Kidney (tissue), 22 donors: ENCODE measurements at places on chromosomes 1 and 21.
A peak's percentile ranks its signal among the peaks of the same experiment; 100 is the strongest.

DNA sequence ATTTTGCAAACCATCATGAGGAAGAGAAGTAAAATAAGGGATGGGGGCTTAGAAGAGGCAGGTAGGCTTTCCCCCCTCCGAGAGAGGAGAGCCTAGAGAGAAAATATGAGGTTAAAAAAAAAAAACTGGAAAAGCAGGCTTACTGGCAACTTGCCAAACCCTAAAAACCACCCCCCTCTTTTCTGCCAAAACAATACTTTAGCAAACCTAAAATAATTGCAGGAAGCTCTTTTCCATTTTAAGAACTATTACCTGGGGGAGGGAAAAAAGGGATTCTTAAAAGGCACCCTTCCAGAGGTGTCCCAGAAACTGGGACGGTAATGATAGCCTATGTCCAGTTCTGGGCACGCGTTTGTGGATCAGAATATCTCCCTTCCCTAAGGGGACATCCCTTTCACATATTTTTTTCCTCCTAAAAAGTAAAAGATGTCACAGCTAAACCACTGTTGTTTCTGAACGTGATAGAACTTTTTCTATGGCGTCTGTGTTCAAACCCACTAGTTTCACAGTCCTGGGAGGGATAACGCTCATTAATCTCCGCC is 1.1 kb upstream of the NFIA start:
- H3K27ac ChIP-seq: peak overlapping the region; percentile 82
- H3K4me1 ChIP-seq: peaks cover 28% of the 10 kb centered on the region
- no peaks in the 10 kb centered on the region for H3K27me3 ChIP-seq
- H3K4me3 ChIP-seq: peak overlapping the region; percentile 75

DNA sequence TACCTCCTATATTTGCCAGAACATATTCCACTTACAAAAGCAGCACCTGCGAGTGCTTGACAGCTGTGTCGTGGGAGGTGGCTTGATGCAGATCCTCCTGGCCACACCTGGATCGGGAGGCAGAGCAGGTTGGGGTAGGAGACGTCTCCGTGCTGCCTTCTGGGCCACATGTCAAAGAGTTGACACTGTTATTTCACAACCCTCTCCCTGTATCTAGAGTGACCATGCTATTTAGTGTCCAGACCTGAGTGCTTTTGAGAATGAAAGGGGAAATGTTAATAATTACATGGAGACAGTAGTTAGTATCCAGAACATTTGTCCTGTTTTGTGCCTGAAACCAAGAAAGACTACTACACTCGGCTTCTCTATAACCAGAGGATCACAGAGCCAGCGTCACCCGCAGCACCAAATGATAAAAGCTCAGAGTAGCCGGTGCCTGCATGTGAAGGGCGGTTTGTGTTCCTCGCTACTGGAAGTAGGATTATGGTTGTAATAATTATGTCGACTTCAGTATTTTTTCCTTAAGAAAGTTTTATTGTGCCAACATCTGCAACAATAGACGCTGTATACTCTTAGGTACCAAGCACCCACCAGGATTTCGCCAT is 77.1 kb downstream of the GALNT2 start:
- no peaks in the 10 kb centered on the region for H3K27me3 ChIP-seq
- no peaks in the 10 kb centered on the region for H3K36me3 ChIP-seq
- DNase-seq: no peak
- H3K27ac ChIP-seq: no peak overlapping the region

GRCh38 chr1:172630056-172630818 is 28.7 kb upstream of the FASLG start:
- no peak overlapping the region for H3K27ac ChIP-seq
- no peak for DNase-seq
- H3K4me3 ChIP-seq: no peak overlapping the region
- no peaks in the 10 kb centered on the region for H3K36me3 ChIP-seq

GRCh38 chr1:66993076-66993475 is 60.9 kb downstream of the SLC35D1 start:
- peaks cover 2% of the 10 kb centered on the region for H3K36me3 ChIP-seq
- DNase-seq: no peak
- H3K4me1 ChIP-seq: no peaks in the 10 kb centered on the region
- H3K27me3 ChIP-seq: no peaks in the 10 kb centered on the region

GRCh38 chr1:58850636-58851035 is 66.8 kb upstream of the JUN start:
- no peak overlapping the region for H3K27ac ChIP-seq
- H3K4me3 ChIP-seq: no peak overlapping the region
- no peaks in the 10 kb centered on the region for H3K4me1 ChIP-seq
- H3K27me3 ChIP-seq: no peaks in the 10 kb centered on the region
- H3K36me3 ChIP-seq: no peaks in the 10 kb centered on the region

DNA sequence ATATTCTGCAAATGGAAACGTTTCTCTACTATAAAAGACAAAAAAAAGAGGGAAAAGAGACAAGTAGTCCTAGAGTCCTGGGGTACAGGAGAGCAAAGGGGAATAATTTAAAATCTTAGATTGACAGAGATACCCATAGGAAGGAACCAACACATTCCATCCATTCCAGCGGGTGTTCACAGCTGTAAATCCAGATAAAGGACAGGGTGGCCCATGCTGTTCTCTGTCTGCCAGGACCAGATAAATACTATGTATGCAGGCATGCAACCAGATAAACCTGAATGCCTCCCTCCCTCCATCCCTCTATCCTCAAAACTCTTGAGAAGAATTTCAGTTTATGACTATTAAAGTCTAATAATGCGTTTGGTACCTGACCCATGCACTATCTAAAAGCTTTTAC is 131.8 kb downstream of the PTPN14 start:
- H3K27me3 ChIP-seq: no peaks in the 10 kb centered on the region
- no peak overlapping the region for H3K27ac ChIP-seq
- no peak overlapping the region for H3K4me3 ChIP-seq
- H3K4me1 ChIP-seq: no peaks in the 10 kb centered on the region

DNA sequence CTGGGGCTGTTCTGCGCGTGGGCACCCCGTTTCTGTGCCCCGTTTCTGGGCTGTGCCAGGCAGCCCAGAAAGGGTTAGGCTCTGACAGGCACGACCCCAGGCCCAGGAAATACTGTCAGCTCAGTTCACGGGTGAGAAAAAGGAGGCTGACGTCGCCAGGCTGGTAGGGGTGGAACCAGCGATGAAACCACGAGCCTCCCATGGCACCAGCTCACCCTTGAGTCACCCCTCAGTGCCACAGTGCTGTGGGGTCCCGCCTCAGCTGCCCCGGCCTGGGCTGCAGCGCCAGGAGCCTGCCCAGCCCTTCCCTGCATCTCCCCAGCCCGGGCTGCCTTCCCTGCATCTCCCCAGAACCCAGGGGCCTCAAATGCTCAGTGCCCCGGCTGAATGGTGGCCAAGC is 11.5 kb downstream of the MEGF6 start:
- H3K36me3 ChIP-seq: no peaks in the 10 kb centered on the region
- H3K27ac ChIP-seq: no peak overlapping the region
- no peak for DNase-seq
- no peak overlapping the region for H3K4me3 ChIP-seq
- no peaks in the 10 kb centered on the region for H3K27me3 ChIP-seq

GRCh38 chr1:201377611-201378092 is at the start of gene TNNT2:
TNNT2 (minus strand) TSS chr1:201377680; CDS start chr1:201373254, 4,426 bp downstream.
- no peak for DNase-seq
- H3K36me3 ChIP-seq: no peaks in the 10 kb centered on the region
- H3K4me3 ChIP-seq: peak within 1 kb of the TSS; percentile 8
- H3K4me1 ChIP-seq: no peaks in the 10 kb centered on the region
- H3K27me3 ChIP-seq: no peaks in the 10 kb centered on the region

DNA sequence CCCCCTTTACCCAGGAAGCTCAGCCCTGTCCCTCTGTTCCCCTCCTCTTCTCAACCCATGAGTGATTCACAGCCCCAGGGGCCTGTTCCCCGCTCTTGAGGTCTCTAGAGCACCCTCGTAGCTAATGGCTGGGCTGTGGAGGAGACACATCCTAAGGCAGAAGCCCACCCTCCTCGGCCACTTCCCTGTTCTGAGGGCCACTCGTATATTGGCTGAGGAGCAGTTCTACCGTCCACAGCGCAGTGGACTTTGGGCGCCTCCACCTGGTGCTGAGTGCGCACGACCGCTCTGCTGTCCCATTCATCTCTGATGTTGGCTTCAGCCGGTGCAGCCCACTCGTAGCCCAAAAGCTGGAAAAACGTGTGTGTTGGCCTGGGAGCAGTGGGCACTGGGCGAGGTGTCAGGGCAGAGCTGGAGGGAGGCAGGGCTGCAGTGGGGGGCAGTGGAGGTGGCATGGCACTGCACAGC is 24.5 kb upstream of the PKP1 start:
- DNase-seq: peak; percentile 44
- H3K4me3 ChIP-seq: no peak overlapping the region
- no peaks in the 10 kb centered on the region for H3K36me3 ChIP-seq

DNA sequence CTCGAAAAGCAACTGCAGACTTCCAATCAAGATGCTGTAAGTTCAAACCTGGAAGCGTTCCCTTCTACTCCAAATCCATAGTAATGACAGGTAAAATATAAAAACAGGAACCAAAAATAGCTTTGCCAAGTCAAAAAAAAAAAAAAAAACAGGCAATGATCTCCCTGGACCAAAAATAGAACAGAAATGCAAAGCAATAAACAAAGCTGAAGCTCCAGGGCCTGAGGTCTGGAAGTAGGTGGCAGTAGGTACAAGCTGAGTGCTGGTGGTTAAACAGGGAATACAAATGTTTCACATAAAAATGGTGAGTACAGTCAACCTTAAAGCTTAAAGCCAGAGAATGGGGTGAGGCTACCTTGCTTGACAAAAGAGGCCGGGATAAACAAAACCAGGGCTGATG is 610.8 kb downstream of the SMYD3 start:
- no peaks in the 10 kb centered on the region for H3K4me1 ChIP-seq
- DNase-seq: no peak
- H3K27me3 ChIP-seq: no peaks in the 10 kb centered on the region
- H3K4me3 ChIP-seq: no peak overlapping the region

DNA sequence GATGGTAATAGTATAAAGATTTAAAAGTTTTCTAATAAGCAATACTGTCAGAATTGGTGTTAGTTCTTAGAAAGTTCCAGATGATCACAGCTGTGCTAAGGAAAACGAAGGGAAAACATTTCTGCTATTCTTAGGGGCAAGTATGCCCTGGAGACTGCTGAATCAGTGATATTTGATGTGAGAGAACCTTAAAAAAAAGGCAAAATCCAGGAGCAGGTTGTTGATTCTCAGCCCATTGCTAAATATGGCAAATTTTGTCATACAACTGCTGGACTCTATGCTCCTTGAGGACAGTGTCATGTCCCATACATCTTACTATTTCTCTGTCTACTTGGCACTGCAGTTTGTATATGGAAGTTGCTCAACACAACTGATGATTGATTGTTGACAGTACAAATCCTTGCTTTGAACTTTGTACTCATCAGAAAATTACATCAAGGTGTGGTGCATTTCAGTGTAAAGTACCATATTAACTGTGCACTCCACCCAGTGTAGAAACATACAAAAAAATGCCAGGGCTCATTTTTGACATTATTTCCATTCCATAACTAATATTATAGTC is 10.9 kb downstream of the CRCT1 start:
- no peak overlapping the region for H3K27ac ChIP-seq
- no peak overlapping the region for H3K4me3 ChIP-seq
- H3K36me3 ChIP-seq: no peaks in the 10 kb centered on the region
- H3K27me3 ChIP-seq: no peaks in the 10 kb centered on the region
- H3K4me1 ChIP-seq: no peaks in the 10 kb centered on the region
- DNase-seq: no peak

- DNase-seq: no peak
- no peaks in the 10 kb centered on the region for H3K4me1 ChIP-seq
- H3K4me3 ChIP-seq: no peak overlapping the region
- H3K27me3 ChIP-seq: no peaks in the 10 kb centered on the region
Observed at GRCh38 chr1:117577191-117577885, 28.5 kb upstream of the TENT5C start.

DNA sequence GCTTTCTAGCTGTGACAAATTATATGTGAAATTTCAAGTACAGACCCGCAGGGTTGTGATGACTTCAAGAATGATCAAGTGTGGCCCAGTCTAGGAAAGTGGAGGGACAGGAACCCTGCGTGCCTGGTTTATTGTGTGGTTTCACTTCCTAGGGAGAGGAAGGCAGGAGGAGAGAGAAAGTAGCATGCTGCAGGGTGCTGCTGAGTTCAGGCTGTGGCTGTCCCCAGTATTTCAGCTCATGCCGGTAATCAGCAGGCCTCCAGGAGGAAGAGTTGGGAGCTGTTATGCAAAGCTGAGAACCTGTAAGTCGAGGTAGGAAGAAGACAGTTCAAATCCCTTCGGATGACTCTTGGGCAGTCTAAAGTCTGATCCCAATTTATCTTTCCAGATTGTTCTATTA is 140.4 kb downstream of the ROR1 start:
- no peak overlapping the region for H3K4me3 ChIP-seq
- no peaks in the 10 kb centered on the region for H3K27me3 ChIP-seq
- H3K27ac ChIP-seq: no peak overlapping the region
- no peaks in the 10 kb centered on the region for H3K36me3 ChIP-seq
- no peaks in the 10 kb centered on the region for H3K4me1 ChIP-seq

DNA sequence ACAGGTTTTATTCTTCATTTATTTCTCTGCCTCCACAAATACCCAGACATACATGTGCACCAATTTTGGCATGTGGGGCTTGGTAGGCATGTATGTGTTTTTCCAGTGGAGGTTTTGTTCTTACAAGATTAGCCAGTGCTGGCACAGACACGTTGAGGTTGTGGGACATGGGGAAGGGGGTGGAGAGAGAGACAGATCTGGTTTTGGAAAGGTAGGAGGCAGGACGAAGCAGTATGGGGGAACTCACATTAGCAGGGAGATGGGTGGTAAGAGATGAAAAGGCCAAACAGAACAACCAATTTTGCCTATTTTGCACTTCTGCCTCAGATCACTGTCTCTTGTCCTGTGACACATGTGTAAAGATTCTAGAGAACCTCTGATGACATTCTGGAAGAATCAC is 166.1 kb upstream of the HMGB4 start:
- no peak for DNase-seq
- no peak overlapping the region for H3K4me3 ChIP-seq
- H3K4me1 ChIP-seq: no peaks in the 10 kb centered on the region
- H3K27ac ChIP-seq: no peak overlapping the region
- no peaks in the 10 kb centered on the region for H3K36me3 ChIP-seq

GRCh38 chr1:231157311-231157710 is 4.5 kb upstream of the TRIM67 start:
- no peaks in the 10 kb centered on the region for H3K36me3 ChIP-seq
- no peak overlapping the region for H3K27ac ChIP-seq
- peaks cover 12% of the 10 kb centered on the region for H3K27me3 ChIP-seq
- DNase-seq: no peak
- no peak overlapping the region for H3K4me3 ChIP-seq

GRCh38 chr1:38152351-38153065 is 105.9 kb upstream of the POU3F1 start:
- no peak overlapping the region for H3K27ac ChIP-seq
- peaks cover 6% of the 10 kb centered on the region for H3K4me1 ChIP-seq
- H3K27me3 ChIP-seq: no peaks in the 10 kb centered on the region
- H3K4me3 ChIP-seq: no peak overlapping the region
